ENCODE measurements at places on chromosomes 6 and 20. TPM values are rescaled to one million over a fixed set of nuclear protein-coding genes. Genes with fewer than 3 reads are reported as not detected.

Gene BEND3
- polyA plus RNA-seq = 2.1 TPM

Gene RNF39
- not detected for polyA plus RNA-seq

Gene BFSP1
- polyA plus RNA-seq = 1.5 TPM

Gene JAG1
- 16.3 TPM for polyA plus RNA-seq

Gene BTN1A1
- not detected for polyA plus RNA-seq

Gene CST7
- not detected for polyA plus RNA-seq

Gene FAM83C
- not detected for polyA plus RNA-seq

Gene PROKR2
- not detected for polyA plus RNA-seq

Gene MAFB
- 0.40 TPM for polyA plus RNA-seq

Gene FOXP4
- 0.81 TPM for polyA plus RNA-seq

Gene PNLDC1
- polyA plus RNA-seq = 0.09 TPM

Gene BICRAL
- 11.5 TPM for polyA plus RNA-seq

Gene AHI1
- 11.7 TPM for polyA plus RNA-seq

Gene MATN4
- 0.02 TPM for polyA plus RNA-seq

Gene PXDC1
- 30.3 TPM for polyA plus RNA-seq

Gene ABCC10
- polyA plus RNA-seq = 9.3 TPM

Gene PI3
- polyA plus RNA-seq = not detected

Gene RSPH4A
- 0.18 TPM for polyA plus RNA-seq

Gene FOXS1
- not detected for polyA plus RNA-seq

Gene IL17F
- not detected for polyA plus RNA-seq

Gene TFB1M
- 18.0 TPM for polyA plus RNA-seq

Gene PDE7B
- polyA plus RNA-seq = 7.9 TPM

Gene MTFR2
- 12.7 TPM for polyA plus RNA-seq

Gene TXLNB
- 0.36 TPM for polyA plus RNA-seq

Gene RPL7L1
- polyA plus RNA-seq = 81.0 TPM

Gene PNPLA1
- 0.02 TPM for polyA plus RNA-seq

Gene TRAPPC3L
- polyA plus RNA-seq = 0.05 TPM

Gene OR12D1
- polyA plus RNA-seq = not detected

Gene STMND1
- polyA plus RNA-seq = 0.06 TPM

Gene SNPH
- polyA plus RNA-seq = 1.3 TPM

Gene SAMD3
- 3.9 TPM for polyA plus RNA-seq

Gene DEFB110
- not detected for polyA plus RNA-seq

Gene CEP162
- 2.6 TPM for polyA plus RNA-seq

Gene GPR6
- not detected for polyA plus RNA-seq

Gene ADGRG6
- polyA plus RNA-seq = 67.2 TPM

Gene ARFGEF3
- polyA plus RNA-seq = 0.14 TPM
